ENCODE measurements at places on chromosomes 1 and 21.

GRCh38 chr1:86448670-86449069, 20.1 kb upstream of the CLCA1 start:
- DNase-seq: no peak

DNA sequence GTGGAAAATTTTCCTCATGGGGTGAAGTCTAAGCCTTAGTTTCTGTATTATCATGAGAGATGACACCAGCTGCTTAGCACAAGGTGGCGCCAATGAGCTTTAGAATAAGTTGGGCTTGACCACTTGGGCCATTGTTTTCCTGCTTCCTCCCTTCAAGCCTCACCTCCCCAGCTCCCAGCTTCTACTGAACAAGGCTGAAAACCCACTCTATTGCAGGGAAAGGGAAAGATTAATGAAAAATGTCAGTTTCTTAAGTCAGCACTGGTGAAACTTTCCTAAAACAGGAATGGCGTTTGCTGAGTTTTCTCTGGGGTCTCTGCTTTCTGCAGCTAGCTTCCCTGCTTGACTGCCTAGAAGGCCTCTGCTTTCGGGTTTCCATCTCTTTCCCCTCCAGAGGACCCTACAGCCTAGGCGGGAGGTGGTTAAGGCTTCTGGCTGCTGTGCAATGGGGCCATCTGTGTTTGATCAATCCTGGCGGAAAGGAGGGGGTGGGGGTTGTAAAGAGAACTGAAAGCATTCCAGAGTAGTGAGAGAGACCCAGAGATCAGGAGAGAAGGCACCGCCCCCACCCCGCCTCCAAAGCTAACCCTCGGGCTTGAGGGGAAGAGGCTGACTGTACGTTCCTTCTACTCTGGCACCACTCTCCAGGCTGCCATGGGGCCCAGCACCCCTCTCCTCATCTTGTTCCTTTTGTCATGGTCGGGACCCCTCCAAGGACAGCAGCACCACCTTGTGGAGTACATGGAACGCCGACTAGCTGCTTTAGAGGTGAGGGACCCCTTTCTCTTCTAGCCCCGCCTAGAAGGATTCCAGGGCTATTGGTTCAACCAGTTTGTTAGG, at the start of gene OLFML3:
Gene OLFML3, plus strand, starts transcription at position 612 of the 840 bp plus-strand sequence. Its CDS starts 43 bp downstream, at position 655.
- peak; percentile 78 for DNase-seq

- DNase-seq: no peak
These were observed 120.6 kb upstream of the PALMD start for GRCh38 chr1:99525331-99525730.

- DNase-seq: no peak
These were observed 203.0 kb downstream of the PLPP3 start for GRCh38 chr1:56376188-56376984.

DNA sequence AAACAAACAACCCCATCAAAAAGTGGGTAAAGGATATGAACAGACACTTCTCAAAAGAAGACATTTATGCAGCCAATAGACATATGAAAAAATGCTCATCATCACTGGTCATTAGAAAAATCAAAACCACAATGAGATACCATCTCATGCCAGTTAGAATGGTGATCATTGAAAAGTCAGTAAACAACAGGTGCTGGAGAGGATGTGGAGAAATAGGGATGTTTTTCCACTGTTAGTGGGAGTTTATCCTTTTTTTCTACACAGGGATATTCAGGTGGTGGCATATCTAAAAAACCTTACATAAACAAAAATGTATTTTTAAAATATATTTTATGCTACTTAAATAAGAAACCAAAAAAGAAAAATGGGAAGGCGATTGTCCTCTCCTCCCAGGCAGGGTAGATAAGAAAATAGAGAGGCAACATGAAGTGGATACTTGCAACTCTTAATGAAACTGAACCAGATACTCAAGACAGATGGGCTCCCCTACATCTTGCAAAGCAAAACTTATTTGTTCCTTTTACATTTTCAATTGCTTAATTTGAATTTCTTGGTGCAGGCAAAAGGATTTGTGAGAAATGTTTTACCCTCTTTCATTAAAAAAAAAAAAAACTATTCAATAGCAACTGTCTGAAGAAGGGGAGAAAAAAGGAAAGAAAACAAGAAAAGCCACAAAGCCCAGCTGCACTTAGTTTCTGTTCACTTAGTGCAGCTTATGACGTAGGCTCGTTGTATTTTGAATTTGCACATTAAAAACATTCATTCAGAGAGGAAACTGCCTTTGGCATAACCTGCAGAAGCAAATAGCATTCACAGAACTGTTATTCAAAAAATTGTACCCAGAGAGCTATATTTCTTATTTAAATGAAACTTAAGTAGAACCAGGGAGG, 36.9 kb upstream of the RGS1 start:
- no peak for DNase-seq

DNA sequence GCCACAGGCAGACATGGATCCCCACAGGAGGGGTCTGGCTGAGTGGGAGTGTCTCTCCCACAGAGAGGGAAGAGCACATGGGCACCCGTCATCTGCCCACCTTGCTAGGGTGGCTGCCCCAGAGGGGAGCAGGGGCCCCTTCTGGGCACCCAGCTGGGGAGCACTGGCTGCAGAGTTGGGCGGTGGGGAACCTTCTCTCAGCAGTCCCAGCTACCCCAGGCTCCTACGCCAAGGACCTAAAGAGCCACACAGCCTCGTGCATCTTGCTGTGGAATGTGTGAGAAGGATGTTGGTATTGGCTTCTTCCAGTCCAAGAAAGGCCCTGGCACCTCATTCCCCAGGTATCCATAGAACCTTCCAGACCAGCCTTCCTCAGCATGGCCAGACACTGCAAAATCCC, 250.6 kb upstream of the VAMP3 start:
- no peak for DNase-seq

GRCh38 chr1:166579557-166580501, 259.4 kb upstream of the POGK start:
- no peak for DNase-seq

Measured in KBM-7 (cell line).